HL-60 (cell line): ENCODE measurements at places on chromosomes 5 and 9.

DNA sequence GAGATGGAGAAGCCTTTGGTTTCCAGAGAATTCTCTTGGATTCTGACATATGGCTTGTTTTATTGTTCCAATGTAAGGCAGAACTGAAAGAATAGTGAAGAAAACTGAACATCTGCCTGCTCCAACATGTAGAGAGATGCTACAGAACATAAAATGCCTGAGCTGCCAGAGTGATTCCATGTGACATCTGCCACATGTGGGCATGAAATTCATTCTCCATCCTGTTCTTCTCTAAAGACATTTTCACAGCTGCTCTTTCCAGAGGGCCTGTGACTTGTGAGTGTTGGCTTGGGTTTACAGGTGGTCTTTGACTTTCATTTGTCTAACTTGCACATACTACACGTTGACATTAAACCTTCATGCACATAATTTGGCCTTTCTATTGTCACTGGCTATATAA lies 33.7 kb upstream of the TXN start:
- no peak for DNase-seq

GRCh38 chr5:3489239-3489843 lies 106.3 kb upstream of the IRX1 start:
- DNase-seq: no peak

- no peak for DNase-seq
Observed at GRCh38 chr9:38063363-38063707, 5.7 kb downstream of the SHB start.

DNA sequence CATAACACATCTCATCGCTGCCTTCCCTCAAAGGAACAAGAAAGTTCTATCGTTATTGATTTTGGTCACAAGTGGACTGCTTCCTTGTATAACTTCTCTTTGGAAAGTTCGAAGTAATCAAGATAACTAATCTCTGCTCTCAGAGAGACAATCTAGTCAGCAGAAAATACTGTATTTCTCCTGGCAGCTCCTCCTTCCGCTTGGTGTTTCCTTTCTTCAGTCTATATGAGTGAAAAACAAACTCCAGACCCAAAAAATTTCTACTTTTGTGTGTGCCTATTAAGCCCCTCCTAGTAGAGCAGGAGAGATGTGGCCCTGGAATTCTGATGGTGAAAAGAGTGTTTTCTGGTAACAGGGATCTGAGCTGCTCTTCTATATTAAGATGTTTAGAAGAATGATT lies 24.5 kb downstream of the OSTF1 start:
- no peak for DNase-seq

DNA sequence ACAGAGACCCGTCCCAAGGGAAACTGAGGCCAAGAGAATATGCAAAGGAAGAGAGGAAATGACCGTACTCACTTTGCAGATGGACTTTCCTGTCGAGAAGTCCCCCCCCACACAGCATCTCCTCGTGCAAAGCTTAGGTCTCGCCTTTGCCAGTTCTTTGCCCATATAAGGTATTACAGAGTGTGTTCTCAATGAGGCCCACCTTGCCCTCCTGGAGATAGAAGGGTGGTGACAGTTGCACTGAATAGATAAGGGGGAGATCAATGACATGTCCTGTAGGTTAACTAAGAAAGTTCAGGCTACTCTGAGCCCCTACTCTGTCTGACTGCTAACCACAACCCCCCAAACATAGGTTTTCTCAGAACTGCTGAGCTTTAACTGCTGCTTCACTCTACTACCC lies 68.2 kb upstream of the SPTLC1 start:
- no peak for DNase-seq

GRCh38 chr9:34171753-34172535 lies 6.9 kb upstream of the UBAP1 start:
- DNase-seq: peak; percentile 93

DNA sequence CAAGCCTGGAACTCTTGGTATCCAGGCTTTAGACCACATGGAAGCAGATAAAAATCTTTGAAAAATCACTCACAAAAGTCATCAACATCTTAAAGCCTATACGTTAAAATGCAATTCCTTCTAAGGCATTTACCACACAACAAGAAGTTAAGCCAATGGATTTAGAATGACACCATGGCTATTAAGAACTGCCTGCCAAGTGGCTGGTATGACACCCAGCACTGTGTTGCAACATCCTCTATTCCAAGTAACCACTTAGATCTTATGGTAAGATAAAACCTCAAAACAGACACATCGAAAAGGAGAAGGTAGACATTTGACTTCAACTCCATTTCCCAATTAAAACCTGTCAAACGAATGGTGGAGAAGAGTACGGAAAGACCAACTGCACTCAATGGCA lies 344.2 kb upstream of the SLC30A5 start:
- no peak for DNase-seq

- no peak for DNase-seq
Observed at GRCh38 chr5:175517824-175518450, 39.6 kb downstream of the SFXN1 start.

DNA sequence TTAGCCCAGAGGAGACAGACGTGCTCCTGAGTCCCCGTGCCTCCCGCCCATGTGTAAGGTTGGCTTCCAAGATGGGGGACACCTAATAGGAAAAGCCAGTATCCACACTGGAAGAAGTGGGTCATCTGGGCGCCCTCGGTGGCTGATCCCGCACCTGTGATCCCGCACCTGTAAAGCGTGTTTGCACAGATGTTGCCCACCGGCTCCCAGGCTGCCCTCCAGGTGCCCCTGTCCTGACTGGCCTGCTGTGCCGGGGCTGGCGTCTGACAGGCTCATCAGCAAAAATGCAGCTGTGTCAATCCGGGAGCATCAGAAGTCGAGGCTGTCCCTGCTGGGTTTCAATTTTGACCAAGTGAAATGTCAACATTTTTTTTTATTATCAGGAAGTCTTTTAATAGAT lies 88.5 kb downstream of the IRX1 start:
- no peak for DNase-seq

DNA sequence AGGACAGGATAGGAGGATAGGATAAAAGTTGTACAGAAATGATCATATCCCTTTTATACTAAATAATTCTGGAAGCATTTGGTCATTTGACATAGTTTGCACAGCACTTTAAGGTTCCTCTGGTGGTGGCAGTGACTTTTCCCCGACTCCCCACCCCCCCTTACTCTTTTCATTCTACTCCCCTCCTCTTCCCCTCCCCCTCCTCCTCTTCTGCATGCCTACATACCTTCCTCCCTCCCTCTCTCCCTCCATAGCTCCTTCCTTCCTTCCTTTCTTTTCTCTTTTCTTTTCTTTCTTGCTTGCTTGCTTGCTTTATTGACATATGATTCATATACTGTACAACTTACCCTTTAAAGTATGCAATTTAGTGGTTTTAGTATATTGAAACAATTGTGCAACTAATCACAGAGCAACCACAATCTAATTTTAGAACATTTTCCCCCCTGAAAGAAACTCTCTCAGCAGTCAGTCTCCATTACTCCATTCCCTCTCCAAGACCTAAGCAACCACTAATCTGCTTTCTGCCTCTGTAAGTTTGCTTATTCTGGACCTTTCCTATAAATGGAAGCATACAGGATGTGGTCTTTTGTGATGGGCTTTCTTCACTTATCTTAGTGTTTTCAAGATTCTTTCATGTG lies 159.0 kb downstream of the HACD4 start:
- DNase-seq: no peak

GRCh38 chr9:35605351-35606137 lies 482 bp downstream of the TESK1 start:
- peak; percentile 16 for DNase-seq
